ENCODE measurements at places on chromosomes 11 and 22.

GRCh38 chr11:78339945-78340344 lies 77.7 kb downstream of the GAB2 start:
- no peak for DNase-seq

DNA sequence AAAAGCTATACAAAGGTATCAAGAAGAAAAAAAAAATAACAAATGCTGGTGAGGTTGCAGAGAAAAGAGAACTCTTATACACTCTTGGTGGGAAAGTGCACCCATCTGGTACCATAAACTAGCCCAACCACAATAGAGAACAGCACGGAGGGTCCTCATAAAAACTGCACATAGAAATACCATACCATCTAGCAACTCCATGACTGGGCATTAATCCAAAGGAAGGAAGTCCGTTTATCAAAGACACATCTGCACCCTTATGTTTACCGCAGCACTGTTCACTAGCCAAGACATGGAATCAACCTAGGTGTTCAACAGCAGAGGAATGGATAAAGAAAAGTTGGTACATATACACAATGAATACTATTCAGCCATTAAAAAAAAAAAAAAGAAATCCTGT lies 10.8 kb upstream of the CLDN5 start:
- no peak for DNase-seq

GRCh38 chr11:82929121-82929520 lies 27.6 kb downstream of the DDIAS start:
- DNase-seq = no peak

DNA sequence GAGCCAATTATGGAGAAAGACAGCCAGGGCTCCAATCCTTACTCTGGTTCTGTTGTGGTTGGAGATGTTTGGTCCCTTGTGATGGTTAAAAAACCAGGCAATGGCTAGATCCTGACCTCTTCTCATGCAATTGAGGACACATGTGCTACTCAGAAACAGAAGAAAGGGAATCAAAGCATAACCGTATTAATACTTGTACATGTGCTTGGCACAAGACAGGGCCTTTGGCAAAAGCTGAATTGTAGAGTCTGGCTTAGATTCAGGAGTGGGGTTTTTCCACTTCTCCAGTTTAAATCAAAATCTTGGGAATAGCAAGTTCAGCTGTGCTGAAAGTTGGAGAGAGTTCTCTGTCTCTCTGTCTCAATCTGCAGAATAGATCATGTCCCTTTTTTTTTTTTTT lies 80.1 kb upstream of the E2F8 start:
- no peak for DNase-seq

DNA sequence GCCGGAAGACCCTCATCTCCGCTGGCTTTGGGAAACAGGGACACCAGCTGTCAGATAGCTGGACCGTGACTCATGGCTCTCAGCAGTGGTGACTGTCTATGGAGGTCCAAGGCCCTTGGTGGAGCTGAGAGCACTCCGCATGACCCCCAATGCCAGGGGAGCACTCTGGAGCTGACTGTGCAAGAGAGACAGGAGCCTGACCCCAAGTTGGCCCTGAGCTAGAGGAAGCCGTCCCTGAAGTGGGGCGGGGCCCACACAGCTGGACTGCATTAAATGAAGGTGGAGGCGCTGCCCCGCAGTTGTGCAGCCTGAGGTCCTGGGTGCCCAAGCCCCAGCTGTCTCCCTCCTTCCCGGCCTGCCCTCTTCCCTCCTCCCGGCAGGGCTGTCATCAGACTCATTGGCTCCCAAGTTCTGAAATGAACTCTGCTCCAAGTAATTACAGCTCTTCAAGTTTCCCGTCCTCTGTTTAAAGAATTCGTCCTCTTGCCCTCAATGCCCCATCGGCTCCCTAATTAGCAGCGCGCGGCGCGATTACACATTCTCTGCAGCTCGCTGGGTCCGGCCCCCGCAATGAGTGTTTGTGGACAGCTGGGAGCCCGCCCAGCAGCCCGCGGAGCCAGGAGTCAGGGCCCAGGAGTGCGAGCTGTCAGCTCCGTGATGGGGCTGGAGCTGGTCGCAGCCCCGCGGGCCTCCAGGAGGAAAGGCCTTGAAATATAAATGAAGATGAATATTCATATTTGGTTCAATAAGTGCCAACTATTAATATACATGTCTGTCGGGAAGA lies 93.2 kb upstream of the LMO1 start:
- no peak for DNase-seq

- no peak for DNase-seq
Observed at GRCh38 chr11:129346916-129347315, 28.7 kb upstream of the BARX2 start.

DNA sequence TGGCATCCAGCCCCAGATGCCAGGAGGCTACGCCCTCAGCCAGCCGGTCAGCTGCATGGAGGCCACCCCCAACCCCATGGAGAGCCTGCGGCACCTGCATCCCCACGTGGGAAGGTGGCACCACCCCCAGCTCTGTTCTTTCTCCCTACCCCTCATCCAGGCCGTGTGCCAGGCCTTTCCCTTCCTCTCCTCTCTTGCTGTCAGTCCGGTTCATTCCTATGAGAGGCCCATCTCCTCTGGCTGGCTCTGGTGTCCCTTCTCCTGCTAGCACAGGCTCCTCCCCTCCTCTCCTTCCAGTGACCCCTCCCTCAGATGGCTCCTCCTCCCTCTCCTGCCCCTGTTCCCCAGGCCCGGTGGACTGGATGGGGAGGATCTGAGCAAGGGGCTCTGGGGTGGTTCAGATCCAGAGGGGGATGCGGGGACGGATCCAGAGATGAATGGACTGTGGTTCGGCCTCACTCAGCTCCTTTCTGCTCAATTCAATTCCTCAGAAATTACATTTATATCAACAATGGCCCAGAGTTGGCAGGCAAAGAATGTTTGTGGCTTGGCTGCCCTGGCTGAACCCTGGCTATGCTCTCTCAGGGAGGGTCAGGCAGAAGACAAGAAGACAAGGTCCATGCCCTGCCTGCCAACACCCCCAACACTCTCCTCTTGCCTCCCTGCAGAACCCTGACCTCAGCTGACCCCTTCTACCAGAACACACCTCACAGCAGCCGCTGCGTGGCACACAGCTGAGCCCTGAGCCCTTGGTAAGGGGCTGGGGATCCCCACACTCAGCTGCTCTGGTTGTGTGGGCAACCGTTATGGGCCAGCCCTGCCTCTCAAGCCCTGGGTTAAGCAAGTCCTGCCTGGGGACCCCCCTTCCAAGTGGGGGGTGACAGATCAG lies 18.5 kb upstream of the LRRC10B start:
- no peak for DNase-seq

DNA sequence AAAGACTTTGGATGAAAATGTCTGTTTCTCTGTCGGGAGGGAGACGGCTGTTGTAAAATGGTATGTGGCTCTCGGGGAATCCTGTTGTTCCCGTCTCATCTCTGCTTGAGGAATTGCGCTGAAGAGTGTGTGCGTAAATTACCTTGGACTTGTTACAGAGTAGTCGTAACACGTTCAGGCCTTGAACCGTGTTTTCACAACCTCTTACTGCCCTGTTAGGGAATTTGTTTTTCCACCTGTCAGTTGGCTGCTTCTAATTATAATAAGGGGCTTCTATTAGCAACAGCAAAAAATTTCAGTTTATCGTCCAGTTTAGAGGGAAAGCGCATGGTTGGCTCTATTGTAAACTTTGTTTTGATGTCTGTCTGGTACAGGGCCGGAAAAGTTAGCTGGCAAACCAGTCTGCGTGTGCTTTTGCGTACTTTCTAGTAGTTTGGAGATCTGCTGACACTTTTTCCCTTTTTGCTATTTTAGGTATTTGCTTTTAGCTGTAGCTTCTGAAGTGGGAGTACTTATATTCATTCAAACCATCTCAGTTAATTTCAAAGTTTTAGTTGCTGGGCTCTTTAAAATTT lies 1.5 kb downstream of the HIPK3 start:
- no peak for DNase-seq

DNA sequence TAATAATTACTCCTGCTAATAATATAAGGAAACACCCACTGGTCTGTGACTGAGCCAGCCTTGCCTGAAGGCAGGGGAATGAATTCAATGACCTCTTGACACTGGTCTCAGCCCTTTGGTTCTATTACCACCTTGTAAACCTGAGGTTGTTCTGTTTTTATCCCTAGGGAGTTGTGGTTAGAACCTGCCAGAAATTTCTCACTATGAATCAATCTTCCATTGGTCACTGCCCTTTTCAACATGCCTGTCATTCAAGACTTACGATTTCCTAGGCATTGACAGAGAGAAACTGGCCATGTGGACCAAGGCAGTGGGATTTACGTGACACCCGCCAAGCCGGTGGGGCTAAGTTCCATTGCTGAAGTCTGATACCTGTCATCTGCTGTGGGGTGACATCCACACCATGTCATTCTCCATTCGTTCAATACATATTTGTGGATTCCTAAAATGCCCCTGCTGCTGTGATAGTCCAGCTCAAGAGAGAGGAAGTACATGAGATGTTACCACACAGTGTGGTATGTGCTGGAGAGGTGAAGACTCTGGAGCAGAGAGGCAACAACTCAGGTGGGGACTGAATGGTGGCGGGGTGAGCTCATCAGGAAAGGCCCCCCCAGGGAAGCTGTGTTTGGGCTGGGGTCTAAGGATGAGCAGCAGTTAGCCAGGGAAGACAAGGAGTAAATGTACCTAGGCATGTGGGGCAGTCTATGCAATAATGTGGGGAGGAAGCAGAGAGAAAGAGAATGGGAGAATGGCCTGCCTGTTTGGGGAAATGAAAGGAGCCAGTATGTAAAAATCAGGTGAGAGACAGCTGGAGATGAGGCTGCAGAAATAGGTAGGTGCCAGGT lies 15.2 kb upstream of the EHF start:
- no peak for DNase-seq

DNA sequence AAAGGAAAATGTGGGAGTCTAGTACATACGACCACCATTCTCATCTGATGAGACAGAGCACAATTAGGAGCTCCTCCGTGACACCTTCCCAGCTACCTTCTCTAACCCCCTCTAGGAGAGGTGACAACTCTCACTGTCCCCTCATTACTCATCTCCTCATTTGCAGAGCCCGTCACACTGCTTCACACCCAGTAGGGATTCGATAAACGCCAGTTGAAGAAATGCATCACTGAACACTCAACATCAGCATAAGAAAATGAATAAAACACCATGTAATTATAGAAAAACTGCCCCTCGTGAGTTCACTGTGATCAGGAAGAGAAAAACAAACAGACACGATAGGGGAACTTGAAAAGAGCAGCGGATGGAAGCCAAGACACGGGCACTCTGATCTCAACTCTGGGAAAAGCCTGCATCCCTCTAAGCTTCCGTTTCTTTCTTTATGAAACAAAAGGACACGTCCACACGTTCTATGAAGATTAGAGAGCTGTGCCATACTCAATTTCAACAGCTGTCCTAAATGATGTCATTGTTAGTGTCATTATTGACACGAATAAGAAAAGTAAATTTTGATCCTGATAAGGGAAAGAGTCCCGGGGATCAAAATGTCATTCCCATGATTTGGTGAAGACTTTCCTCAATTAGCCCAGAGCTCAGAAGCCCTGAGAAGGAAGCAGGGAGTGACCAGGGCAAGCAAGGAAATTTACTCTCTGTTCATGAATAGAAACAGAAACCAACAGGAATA lies 356.9 kb downstream of the LARGE1 start:
- no peak for DNase-seq

DNA sequence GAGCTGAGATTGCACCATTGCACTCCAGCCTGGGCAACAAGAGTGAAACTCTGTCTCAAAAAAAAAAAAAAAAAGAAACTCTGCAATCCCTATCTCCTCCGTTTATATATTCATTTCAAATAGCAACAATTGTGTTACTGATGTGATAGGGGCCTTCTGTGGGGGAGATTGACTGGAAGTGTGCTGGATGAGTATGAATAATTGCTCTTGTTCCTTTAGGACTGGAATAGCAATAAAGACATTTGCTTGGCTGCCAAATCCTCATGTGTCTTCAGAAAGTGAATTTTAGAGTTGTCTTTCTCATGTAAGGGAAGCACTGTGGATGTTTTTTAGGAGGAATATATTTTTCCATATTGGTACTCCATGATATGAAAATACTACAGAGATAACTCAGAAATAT lies 21.1 kb upstream of the ME3 start:
- no peak for DNase-seq

- DNase-seq = no peak
Observed at GRCh38 chr11:114598461-114598860, 2.9 kb upstream of the NXPE4 start.

GRCh38 chr11:91136631-91137030 lies 913.8 kb upstream of the CHORDC1 start:
- no peak for DNase-seq

GRCh38 chr11:95547186-95547585 lies 242.4 kb downstream of the FAM76B start:
- DNase-seq = no peak

DNA sequence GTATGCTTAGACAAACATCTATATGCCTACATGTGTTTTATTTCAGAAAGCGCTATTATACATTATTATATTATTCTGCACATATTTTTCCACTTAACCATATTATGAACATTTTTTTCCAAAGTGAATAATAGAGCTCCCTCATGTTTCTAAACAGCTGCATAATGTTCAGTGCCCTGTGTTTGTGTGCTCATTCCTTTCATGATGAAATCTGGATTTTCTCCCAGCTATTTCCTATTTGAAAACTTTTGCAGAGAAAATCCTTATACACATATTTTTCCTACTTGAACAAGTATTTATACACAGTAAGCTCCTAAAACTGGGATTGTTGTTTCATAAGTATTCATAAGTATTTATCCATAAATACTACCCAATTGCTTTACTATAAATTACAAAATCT lies 18.1 kb upstream of the RFPL2 start:
- no peak for DNase-seq

DNA sequence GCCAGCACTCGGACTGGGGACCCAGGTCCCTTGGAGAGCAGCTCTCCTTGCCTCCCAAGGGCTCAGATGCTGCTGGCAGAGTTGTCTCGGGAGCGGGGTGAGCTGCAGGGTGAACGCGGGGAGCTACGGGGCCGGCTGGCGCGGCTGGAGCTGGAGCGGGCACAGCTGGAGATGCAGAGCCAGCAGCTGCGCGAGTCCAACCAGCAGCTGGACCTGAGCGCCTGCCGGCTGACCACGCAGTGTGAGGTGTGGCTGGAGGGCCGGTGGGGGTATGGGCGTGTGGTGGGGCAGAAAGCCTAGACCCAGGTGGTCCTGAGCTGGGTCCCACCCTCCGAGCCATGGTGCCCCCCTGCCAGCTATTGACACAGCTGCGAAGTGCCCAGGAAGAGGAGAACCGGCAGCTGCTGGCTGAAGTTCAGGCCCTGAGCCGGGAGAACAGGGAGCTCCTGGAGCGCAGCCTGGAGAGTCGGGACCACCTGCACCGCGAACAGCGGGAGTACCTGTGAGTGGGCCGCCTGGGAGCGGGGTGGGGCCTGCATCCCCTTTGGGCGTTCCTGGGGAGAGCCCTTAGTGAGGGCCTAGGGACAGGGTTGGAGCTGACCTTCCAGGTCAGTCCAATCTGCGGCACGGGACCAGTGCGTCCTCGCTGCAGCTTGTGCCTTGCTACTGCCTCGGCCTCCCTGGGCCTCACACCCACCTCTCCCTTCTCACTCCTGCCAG lies 5.8 kb upstream of the RPS6KA4 start:
- DNase-seq = no peak

- DNase-seq = no peak
Observed at GRCh38 chr11:9861860-9862725, 198.2 kb downstream of the SWAP70 start.

- DNase-seq = no peak
Observed at GRCh38 chr11:25860677-25861450, 471.1 kb upstream of the ANO3 start.

GRCh38 chr11:57294225-57295131 lies 30.3 kb downstream of the TNKS1BP1 start:
- no peak for DNase-seq

- DNase-seq = no peak
Observed at GRCh38 chr11:108873310-108873709, 208.4 kb downstream of the DDX10 start.
